Panc1 (cell line): ENCODE measurements at places on chromosomes 16 and 17. TPM values are rescaled to one million over a fixed set of nuclear protein-coding genes. Genes with fewer than 3 reads are reported as not detected.

DNA sequence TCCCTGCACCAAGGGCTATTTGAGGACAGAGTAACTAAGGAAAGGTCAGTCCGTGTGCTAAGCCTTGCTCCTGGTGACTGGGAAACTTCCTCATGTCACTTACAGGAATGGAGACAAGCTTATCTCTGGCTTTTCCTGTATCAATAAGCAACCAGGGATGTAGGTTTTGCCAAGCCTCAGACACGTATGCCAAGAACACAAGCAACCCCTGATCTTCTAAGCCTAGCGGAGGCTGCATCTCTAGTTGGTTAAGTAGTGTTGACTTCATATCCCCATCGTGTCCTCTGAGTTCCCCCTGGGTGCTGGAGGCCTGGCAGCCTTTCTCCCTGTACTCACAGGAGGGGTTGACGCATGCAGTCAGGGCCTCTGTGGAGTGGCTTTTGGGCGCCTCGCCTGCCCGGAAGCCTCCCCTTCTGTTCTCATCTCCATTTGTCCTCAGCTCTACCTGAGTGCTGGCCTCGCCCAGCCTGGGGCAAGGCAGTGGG is 1.4 kb upstream of the C1QTNF1 start:
- DNase-seq: no peak

GRCh38 chr17:49739641-49740271 is 24.2 kb downstream of the FAM117A start:
- DNase-seq: no peak

DNA sequence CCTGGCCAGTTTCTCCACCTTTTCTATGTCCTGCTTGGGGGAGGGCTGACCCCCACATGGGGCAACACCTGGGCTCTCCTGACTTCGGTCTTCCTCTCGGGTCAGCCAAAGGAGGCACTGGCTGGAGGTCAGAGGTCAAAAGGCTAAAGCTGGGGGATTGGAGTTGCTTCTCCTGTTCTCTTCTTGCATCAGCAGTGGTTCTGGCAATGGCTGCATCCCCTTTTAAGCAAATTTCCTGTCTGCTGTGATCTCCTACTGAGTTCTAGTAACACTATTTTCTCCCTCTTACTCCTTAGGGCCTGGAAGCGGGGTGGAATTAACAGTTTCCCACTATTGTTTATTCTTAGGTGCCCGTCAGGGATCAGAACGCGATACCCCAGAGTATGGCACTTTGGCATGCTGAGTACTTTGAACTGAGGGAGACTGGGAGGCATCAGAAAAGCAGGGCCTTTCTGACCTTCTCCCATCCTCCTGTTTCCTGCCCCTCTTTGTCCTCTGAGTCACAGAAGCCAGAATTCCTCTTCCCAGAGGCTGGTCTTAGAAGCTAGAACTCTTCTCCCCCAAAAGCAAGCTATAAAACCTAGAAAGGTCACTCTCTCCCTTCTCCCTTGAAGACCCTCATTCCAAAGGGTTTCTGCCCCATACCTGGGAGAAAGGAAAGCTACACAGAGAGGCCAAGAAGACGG is 268.2 kb downstream of the STX8 start:
- peak; percentile 17 for DNase-seq

Gene HAP1
- 11.6 TPM for total RNA-seq
